ENCODE measurements at places on chromosomes 11 and 22. TPM values are rescaled to one million over a fixed set of nuclear protein-coding genes. Genes with fewer than 3 reads are reported as not detected.

Gene PIWIL4
- 0.94 TPM for polyA plus RNA-seq

Gene PANX3
- not detected for polyA plus RNA-seq

Gene OR4A15
- not detected for polyA plus RNA-seq

Gene ADM2
- 0.67 TPM for polyA plus RNA-seq

Gene FAM181B
- not detected for polyA plus RNA-seq

Gene MRPL16
- 41.0 TPM for polyA plus RNA-seq

Gene GDPD4
- polyA plus RNA-seq = not detected

Gene ROBO4
- not detected for polyA plus RNA-seq
